T1000 (cell line): ENCODE measurements at places on chromosomes 2 and 18.

GRCh38 chr18:48106498-48106897 is 176.0 kb upstream of the SMAD2 start:
- no peak for DNase-seq

DNA sequence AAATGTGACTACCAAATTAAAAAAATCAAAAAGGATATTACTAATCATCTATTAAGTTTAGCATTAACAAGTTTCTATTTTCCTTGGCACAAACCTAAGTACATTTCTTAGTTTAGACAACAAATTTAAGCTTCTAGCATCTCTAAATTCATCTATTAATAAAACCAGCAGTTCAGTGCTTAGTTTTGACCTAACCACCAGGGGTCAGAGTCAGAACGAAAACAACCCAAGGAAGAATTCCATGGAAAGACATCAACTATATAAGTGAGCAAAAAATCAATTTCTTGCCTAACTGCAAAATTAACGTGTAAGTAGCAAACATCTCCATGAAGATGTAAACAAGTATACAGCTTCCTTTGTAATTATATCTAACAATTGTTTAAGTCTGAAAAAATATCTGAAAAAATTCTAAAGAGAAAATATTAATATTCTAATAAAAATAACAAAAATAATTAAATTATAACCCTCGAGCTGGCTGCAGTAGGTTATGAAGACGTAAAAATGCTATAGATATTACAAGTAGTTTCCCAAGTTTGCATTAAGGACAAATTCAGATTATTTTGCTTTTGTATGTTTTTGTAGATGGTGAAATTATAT is 83.7 kb downstream of the CERKL start:
- no peak for DNase-seq

DNA sequence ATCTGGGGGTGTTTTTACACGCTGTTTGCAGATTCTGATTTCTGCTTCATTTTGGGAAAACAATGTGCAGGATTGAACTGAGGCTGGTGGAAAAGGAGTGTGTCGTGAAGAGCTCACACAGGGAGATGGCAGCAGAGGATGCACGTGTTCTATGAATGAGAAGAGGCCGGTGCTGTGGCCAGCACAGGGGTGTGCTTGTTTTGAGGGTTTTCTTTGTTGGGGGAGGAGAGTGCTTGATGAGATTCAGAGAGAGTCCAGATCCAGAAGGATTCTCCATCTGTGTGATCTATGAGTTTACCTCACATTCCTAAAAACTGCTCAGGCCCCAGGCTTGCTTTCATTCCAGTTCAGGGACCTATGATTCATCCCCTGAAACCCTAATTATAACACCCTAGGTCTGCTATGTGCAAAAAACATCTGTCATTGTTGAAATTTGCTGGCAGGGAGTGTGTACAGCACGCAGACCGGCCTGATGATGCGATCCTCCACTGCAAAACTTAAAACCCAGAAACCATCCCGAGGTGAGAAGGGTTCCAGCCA is 12.1 kb downstream of the TGFA start:
- DNase-seq: no peak

DNA sequence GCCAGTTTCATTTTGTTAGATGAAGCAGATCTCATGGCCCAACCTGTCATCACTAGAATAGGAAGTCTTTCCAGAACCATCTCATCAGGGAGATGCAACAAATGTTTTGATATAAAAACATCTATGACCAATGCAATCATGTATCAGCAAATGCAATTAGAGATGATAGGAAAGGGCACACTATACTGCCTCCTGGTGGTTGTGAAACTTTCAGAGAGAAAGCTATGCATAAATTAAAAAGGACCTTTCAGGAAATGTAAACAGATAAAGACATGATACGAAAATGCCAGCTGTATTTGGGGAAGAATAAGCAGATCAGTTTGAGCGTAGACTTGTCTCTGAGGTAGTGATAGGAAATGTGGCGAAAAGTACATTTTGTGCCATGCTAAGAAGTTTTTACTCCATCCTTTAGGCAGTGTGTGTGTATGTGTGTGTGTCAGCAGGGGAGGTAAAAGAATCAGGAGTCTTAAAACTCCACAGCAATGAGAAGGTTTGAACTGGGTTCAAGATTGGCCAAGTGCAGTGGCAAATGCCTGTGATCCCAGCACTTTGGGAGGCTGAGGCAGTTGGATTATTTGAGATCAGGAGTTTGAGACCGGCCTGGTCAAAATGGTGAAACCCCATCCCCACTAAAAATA is 479.3 kb downstream of the CPS1 start:
- DNase-seq: no peak

- DNase-seq: no peak
These were observed 27.8 kb downstream of the NXPH2 start for GRCh38 chr2:138752197-138752956.

- no peak for DNase-seq
These were observed 15.1 kb upstream of the DARS1 start for GRCh38 chr2:136000502-136000901.

DNA sequence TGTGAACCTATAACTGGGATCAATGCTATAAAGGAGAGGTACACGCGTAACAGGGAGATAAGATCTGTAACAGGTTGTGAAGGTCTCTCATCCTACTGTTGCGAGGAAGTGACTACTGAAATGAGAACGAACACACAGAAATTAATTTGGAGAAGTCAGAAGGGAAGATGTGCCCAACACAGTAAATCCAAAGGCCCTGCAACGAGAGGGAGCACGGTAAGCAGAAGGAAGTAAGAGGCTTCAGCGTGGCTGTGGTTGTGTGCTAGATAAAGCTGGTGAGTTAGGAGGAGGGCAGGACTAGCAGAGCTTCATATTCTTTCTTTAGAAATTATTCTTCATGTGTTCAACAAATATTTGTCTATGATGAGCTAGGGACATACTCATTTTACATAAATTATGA is 2.5 kb upstream of the ATG16L1 start:
- DNase-seq: no peak

GRCh38 chr18:24112874-24113615 is 25.8 kb upstream of the CABYR start:
- DNase-seq: peak; percentile 38

DNA sequence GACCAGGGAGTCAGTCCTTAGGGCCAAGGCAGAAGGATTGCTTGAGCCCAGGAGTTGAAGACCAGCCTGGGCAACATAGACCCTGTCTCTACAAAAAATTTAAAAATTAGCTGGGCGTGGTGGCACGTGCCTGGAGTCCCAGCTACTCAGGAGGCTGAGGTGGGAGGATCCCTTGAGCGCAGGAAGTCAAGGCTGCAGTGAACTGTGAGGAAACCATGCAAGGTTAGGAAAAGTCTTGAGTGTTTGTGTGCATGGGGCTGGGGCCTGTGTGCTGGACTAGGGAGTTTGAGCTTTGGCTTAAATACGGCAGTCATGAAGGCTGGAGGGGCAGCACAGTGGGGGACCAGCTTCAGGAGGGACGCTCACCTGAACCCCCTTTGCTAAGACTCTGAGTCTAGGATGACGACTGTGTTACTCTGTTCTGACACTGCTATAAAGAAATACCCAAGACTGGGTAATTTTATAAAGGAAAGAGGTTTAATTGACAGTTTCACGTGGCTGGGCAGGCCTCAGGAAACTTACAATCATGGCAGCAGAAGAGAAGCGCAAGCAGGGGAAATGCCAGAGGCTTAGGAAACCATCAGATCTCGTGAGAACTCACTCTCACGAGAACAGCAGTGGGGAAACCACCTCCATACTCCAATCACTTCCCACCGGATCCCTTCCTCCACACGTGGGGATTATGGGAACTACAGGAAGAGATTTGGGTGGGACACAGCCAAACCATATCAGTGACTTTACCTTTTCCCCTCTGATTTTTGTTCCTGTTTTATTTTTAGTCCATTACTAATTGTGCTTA is 39.4 kb downstream of the GORASP2 start:
- DNase-seq: no peak

GRCh38 chr2:224798180-224798579 is 82.0 kb upstream of the CCDC195 start:
- no peak for DNase-seq

DNA sequence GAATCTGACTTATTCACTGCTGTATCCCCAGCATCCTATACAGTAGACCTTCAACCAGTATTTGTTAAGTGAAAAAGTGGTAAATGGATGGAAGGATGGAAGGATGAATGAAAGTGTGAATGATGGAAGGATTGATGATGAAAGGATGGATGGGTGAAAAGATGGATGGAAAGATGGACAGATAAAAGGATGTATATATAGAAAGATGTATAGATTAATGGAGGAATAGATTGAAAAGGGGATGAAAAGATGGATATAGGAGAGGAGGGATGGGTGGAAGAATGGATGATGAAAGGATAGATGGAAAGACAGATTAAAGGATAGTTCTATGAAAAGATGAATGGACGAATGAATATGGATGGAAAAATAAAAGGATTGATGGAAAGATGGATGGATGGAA is 50.0 kb downstream of the PSD4 start:
- DNase-seq: no peak

- DNase-seq: no peak
These were observed 191.4 kb downstream of the MBD2 start for GRCh38 chr18:54033052-54033451.

DNA sequence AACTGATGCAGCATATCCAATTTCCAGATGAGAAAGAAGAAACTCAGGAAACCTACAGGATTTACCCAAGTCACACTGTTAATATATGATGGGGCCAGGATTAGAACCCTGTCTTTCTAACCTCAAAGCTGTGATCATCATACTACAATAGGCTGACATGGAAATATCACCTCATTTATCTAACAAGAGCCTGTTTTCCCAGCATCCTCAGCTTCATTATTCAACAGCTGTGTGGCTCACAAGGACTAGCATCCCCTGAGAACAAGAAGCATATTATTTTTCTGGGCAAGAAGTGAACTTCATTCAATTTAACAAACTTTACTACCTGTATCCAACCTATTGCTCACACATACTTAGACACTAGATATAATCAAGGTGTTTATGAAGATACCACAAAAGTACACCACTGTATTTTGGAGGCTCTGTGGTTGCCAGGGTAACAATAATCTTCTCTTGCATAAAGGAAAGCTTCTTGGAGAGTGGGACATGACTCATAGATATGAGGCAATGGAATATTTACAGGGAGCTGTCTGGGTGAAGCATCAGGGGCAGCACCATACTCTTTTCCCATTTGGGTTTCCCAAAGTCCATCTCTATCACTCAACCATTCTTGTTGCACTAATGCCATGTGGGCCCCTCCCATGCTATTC is 218.2 kb downstream of the RAD51AP2 start:
- DNase-seq: peak; percentile 4

GRCh38 chr2:60992985-60993392 is 24.5 kb upstream of the PEX13 start:
- DNase-seq: no peak

GRCh38 chr2:180219491-180219890 is 212.4 kb upstream of the CWC22 start:
- no peak for DNase-seq

- DNase-seq: no peak
These were observed 361.9 kb upstream of the CHST9 start for GRCh38 chr18:27546991-27547390.

DNA sequence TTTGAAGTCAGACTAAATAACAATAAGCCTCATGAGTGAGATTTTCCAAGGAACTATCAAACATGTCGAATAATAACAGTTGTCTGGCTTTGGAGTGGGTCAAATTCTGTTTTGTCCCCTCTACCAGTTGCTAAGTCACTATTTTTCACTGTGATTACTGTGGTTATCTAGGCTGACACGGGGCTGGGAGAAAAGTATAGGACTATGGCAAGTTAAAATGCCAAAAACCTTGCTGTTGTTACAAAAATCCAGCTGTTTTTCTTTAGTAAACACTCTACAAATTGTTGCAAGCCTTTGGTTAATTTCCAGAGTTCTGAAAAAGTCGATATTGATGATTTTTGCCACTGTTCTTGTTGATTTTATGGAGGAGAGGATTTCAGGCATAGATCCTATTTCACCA is 1.5 kb downstream of the CFAP210 start:
- DNase-seq: no peak

GRCh38 chr2:190512539-190513095 is 21.9 kb downstream of the NEMP2 start:
- DNase-seq: no peak

DNA sequence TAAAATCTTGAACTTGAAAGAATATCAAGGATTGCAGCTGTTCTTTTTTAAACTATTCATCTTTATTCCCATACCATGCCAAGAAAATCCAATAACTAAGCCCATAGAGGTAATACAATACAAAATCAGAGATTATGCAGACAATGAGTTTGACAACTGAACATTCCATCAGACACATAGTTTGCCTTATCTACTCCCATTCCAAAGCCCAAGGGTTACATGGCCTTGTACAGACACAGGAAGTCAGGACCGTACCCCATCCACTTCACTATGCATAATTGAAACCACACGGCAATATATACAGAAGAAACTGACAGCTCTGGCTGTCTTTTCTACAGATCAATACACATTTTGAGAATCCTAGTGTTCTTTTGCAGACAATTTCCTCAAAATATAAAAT is 181.3 kb downstream of the TMX3 start:
- DNase-seq: no peak

GRCh38 chr2:176105730-176106580 is 1.1 kb upstream of the HOXD11 start:
- DNase-seq: no peak

DNA sequence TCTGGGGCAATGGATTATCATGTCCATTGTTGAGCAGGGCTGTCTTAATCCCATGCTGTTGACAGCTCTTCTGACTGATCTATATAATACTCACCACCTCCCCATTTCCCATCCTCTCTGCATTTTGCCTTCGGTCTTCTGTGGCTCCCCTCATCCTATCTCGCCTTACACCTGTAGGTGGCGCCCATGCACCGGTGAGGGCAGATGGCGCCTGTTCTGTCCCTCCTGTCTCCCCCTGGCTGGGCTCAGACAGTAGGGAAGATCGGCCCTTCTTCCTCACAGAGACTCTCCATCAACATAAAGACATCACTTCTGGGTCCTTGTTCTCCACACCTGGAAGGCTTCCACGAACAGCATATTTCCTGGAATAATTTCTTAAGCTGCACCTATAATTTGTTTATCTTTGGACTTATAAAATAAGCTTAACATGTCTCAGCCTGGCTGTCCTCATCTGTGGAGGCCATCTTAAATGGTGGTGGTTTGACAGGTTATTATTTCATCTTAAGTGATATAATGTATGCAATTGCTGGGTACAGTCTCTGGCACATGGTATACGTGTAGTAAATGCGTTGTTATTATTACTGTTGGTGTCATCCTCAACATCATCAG is 10.9 kb upstream of the CDH20 start:
- no peak for DNase-seq

DNA sequence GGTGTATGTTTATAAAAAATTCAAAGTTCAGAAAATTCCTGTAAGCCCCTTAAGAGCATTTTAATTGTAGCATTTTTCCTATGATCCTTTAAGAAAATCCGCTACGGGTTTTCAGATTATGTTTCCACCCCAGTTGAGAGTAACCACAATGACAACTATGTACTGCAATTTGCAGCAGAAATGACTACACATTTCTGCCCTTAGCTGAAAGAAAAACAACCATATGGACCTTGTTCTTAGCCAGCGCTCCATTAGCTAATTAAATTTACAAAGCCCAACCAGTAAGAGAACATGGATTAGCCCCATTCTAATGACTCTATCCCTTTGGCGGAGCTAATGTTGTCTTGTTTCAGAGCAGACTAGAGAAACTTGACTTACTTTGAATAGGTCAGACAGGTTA is 247.6 kb downstream of the SLC8A1 start:
- DNase-seq: no peak
